ENCODE measurements at places on chromosomes 2 and 18.

- no peak for DNase-seq
Observed at GRCh38 chr2:160891353-160891740, 268.9 kb upstream of the TANK start.

DNA sequence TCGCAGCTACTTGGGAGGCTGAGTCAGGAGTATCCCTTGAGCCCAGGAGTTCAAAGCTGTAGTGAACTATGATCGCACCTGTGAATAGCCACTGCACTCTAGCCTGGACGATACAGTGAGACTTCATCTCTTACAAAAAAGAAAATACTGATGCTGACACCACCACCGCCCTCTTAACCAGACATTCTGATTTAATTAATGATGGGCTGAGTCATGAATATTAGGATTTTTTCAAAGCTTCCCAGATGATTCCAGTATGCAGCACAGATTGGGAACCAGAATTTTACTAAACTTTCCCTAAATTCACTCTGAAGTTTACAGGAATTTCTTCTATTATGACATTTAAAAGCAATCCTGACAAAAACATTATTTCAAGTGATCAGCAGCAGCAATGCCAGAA, 130.1 kb downstream of the ERBB4 start:
- no peak for DNase-seq

- no peak for DNase-seq
Observed at GRCh38 chr2:178241844-178242551, 47.7 kb downstream of the OSBPL6 start.

- no peak for DNase-seq
Observed at GRCh38 chr18:63197246-63197869, 122.2 kb downstream of the BCL2 start.

GRCh38 chr2:3322311-3322970, 55.2 kb downstream of the EIPR1 start:
- no peak for DNase-seq

DNA sequence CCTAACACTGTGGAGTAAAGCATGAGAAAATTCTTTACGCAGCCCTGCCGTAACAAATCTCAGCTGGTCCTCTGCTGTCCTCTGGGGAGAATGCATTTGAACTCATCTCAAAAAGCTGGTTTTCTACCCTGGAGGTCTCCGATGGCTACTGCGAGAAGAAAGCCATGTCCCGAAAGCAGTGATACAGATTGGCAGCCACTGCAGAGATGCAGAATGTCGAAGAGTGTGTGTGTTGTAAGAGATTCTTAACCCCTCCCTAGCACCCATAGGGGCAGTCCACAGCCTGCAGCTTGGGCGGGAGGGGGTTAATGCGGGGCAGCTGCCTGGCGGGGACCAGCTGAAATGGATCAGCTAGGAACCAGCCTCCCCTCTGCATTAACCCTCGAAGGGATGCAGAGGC, 235.9 kb downstream of the ZNF516 start:
- no peak for DNase-seq

DNA sequence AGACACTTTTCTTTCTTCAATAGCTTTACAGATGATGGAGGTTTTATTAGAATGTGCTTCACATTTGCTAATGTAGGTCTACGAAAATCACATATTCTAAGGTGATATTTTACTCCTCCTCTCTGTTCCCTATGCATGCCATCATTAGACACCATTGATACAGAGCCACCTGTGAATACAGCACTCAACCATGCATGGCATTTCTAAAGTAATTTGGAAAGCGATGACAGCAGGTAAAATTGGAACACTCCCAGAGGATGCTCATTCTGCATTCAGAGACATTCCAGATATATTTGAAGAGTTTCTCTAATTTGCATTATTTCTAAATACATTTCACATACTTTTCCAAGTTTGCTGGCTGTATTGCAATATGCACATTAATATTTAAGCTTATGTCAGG, 65.3 kb upstream of the RIT2 start:
- DNase-seq = no peak

GRCh38 chr2:24382363-24383073, 22.2 kb upstream of the ITSN2 start:
- peak; percentile 82 for DNase-seq

- DNase-seq = peak; percentile 97
Observed at GRCh38 chr18:51197661-51198424, at the start of gene MEX3C. TSS of gene MEX3C (minus strand) at chr18:51197681. CDS start at chr18:51197320, 361 bp downstream.

DNA sequence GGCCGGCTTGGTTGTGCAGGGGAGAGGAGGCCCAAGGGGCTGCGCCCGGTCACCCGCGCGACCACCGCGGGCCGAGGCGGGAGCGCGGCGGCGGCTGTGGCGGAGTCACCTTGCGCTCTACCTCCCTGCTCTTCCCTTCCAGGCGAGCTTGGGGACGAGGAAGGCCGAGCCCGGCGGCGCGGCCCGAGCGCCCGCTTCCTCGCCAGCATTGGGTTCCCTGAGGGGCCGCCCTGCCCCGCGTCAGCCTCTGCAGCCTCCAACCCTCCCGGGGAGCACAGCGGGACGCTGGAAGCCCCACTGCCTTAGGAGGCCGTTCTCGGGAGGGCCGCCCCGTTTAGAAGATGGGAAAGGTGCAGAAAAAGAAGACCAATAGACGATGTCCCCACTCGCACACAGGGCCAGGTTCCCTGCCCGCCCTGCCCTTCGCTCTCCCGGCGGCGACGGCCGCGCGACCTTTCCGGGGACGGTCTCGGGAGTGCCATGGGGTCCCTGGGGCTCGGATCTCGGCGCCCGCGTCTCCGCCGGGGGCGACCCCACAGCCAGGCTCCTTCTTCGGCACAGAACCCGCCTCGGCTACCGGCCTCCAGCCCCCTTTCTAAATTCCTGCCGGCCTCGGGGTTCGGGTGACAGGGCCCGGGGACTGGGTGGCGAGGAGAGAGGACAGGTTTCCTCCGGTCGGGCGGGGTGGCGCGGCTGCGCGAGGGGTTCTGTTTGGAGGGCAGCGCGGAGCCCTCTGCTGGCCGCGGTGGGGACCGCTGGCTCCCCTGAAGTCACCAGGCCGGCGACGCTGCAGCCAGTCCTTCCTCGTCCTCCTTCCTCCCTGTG, 85.5 kb downstream of the HS6ST1 start:
- peak; percentile 93 for DNase-seq

- no peak for DNase-seq
Observed at GRCh38 chr2:84908948-84909713, 3.7 kb downstream of the TMSB10 start.

DNA sequence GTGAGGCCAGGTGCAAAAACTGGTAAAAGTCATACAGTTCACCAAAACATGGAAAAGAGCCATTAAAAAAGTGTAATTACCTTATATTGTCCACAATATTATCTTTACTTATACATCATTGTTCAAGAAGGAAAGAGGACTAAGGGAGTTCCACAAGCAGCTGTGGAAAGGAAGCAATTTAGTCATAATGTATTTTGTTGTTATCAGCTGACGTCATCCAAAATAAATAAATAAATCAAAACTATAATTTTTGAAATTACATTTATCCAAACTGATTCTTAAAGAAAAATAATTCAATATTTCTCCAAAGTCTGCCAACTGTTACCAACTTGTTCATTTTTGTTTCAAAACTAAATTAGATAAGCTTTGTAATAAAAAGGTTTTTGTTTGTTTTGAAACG, 256.1 kb upstream of the CNTNAP5 start:
- DNase-seq = no peak

- DNase-seq = no peak
Observed at GRCh38 chr2:96175951-96176350, 30.7 kb upstream of the DUSP2 start.

DNA sequence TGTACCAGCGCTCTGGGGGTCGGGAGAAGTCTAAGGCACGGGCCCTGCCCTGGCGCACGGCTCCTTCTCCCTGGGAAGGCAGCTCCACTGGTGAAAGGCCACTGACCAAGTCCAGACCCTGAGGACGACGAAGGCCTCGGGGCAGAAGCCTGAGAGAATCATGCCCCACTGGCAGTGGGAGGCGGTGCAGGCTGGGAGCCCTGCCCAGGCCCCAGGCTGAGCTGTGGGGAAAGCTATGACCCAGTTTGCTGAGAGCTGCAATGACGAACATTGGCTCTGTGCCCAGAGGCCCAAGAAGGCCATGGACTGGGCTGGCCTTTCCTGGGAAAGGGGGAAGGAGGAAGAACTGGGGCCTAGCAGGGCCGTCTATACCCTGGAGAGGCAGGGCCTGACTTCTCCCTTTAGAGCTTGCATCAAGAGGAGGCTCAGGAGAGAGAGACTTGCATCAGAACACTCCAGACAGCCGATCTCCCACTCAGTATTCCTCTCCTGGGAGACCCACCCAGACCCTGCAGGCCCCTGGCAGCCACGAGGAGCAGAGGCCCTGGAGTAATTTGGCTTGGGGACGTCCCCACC, 32.9 kb downstream of the HS1BP3 start:
- DNase-seq = no peak

- DNase-seq = no peak
Observed at GRCh38 chr2:152694161-152694661, 23.1 kb downstream of the PRPF40A start.

GRCh38 chr2:33441235-33441810, 35.1 kb upstream of the RASGRP3 start:
- DNase-seq = peak; percentile 52

DNA sequence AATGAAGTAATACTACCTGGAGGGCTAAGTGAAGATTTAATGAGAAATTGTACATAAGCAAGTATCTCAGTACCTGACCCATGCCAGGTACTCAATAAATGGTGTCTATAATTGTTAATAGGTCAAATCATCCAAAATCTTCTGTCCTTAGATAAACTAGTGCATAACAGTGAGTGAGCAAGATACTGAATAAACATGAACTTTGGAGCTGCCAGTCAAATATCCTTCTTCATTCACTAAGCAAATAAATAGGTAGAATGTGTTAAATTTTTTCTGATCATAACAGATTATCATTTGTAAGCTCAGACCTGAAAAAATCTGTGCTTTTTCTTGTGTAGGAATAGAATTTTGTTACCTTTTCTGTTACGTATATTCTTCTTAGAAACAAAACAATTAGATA, 39.6 kb downstream of the RAB3GAP1 start:
- DNase-seq = no peak

DNA sequence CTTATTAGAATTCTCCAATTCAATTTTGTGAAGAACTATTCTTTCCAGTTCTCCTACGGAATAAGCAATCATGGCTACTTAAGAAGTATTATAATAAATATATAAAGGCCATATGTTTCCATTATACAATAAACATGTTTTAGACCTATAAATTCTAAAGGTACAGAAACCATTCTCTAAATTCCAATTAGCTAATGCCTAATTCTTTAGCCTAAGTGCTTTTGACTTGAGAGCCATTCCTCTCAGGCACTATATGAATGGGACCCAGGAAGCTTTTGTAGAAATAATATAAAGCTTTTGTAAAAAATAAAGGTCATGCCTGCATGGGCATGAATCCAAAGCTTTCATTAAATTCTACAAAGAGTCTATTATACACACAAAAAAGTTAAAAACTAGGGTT, 161.0 kb upstream of the UNC80 start:
- no peak for DNase-seq

GRCh38 chr18:56305583-56305982, 332.8 kb downstream of the TXNL1 start:
- DNase-seq = no peak

DNA sequence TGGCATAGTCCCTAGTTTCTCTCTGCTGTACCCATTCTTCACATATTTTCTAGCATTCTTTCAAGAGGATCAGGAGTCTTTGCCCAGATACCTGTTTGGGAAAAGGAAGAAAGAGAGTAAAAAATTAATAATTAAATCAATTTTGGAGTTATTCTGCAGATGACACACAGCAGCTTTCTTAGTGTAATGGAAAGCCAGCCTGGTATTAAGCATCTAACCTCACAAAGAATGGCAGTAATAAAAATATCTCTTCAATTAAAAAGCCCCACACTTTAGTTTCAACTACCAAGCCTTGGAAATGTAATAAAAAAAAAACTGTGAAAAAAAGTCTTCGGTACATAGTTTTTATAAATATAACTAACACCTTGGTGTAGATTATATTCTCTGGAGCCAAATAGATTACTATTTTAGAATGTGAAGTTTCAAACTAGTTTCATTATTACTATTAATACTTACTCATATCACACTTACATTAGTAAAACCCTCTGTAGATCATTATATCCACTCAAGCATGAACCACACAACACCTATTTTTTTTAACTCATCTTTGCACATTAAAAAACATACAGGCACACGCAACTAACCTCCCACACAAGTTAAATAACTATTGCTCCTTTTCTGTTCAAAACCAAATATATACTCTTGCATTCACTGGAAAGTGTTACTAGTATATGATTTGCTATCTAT, 90.9 kb downstream of the GPD2 start:
- DNase-seq = peak; percentile 15

GRCh38 chr2:73582364-73582763, 59.9 kb downstream of the NAT8 start:
- DNase-seq = no peak

GRCh38 chr18:57834616-57835015, 31.5 kb upstream of the ATP8B1 start:
- no peak for DNase-seq

- no peak for DNase-seq
Observed at GRCh38 chr2:51505533-51505932, 473.6 kb upstream of the NRXN1 start.

GRCh38 chr2:215722125-215722524, 286.3 kb upstream of the FN1 start:
- DNase-seq = no peak

GRCh38 chr2:105183555-105184323, 57.8 kb upstream of the GPR45 start:
- no peak for DNase-seq

GRCh38 chr18:5787936-5788335, 107.4 kb downstream of the TMEM200C start:
- DNase-seq = no peak

DNA sequence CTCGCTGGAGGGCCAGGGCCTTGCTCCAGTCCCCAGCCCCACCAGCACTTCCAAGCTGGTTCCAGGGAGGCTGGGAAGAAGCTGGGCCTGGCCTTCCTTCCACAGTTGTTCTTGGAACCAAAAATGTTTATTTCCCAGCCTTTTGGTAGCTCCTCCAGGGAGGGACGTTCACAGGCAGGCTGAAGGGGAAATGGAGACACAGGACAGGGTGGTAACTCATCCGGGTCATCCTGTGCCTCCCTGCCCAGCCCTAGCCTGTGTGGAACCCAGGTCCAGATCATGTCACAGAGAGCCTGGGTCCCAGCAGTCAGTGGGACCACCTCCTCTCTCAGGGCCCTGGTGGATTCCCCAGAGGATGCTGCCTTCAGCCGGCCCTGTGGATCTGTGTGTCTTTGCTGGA, 12.5 kb upstream of the ARMC9 start:
- no peak for DNase-seq

DNA sequence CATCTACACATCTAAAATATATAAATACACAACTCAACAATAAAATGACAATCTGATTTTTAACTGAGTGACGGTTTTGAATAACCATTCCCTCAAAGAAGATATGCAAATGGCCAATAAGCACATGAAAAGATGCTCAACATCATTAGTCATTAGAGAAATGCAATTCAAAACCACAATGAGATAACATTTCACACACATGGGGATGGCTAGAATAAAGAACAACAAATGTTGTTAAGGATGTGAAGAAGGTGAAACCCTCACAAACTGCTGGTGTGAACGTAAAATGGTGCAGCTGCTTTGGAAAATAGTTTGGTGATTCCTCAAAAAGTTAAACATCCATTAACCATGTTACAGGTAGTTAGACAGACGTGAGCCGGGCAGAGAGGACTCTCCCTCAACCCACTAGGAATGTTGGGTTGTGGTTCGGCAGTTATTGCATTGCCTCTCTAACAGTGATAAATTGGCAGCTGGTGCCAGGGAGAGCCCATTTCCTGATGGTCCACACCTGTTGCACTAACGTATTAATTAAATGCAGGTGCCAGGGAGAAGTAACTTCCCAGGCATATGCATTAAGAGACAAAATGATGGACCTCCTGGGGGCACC, 22.3 kb upstream of the DUSP2 start:
- no peak for DNase-seq

GRCh38 chr18:39846265-39846664, 2108.8 kb upstream of the PIK3C3 start:
- DNase-seq = no peak
